Activated CD8-positive, alpha-beta T cell treated with anti-CD3 and anti-CD28 coated beads for 36 hours (primary cell): ENCODE measurements at places on chromosomes 12 and 14. TPM values are rescaled to one million over a fixed set of nuclear protein-coding genes. Genes with fewer than 3 reads are reported as not detected.

Gene RPL10L
- total RNA-seq, result not detected

Gene RASSF3
- 40.4 TPM for total RNA-seq

Gene IGF1
- 0.90 TPM for total RNA-seq

Gene OR6C4
- not detected for total RNA-seq

Gene MED6
- total RNA-seq, result 49.2 TPM

Gene RNFT2
- 11.6 TPM for total RNA-seq

- H3K4me3 ChIP-seq, result peak overlapping the region; percentile 85
- peaks cover 3% of the 10 kb centered on the region for H3K36me3 ChIP-seq
- H3K27ac ChIP-seq, result no peak overlapping the region
- H3K27me3 ChIP-seq, result peaks cover 15% of the 10 kb centered on the region
- no peak for DNase-seq
- peaks cover 22% of the 10 kb centered on the region for H3K4me1 ChIP-seq
These were observed 948 bp downstream of the RIPK3 start for GRCh38 chr14:24338843-24339242.

DNA sequence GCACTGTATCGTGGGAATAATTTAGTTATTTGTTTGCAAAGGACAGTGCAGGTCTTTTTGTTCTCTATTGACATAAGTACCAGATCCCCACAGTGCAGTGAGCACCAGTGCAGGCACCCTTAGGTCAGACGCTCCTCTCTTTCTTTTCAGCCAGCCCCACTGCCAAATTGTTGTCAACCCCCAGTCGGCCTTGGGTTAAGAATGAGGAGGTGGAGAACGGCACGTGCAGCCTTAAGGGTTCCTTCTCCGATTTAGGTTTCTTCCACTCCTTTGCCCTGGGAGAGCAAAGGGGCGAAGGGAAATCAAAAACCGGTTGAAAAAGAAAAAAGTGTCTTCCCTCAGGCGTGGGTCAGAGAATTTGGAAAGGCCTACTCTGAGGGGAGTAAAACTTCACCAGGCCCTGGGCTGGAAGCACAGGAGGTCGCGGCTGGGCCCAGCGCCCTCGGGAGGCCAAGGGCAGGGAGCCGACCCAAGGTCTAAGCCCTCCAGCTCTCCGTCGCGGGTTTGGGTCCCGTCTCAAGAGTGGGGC lies 4.3 kb downstream of the PAX9 start:
- DNase-seq, result no peak
- H3K4me3 ChIP-seq, result no peak overlapping the region
- H3K4me1 ChIP-seq, result peaks cover 26% of the 10 kb centered on the region
- H3K27me3 ChIP-seq, result peaks cover 61% of the 10 kb centered on the region

GRCh38 chr14:99393059-99393655 lies 87.5 kb downstream of the SETD3 start:
- H3K4me3 ChIP-seq, result no peak overlapping the region
- peaks cover 4% of the 10 kb centered on the region for H3K36me3 ChIP-seq
- no peaks in the 10 kb centered on the region for H3K27me3 ChIP-seq

DNA sequence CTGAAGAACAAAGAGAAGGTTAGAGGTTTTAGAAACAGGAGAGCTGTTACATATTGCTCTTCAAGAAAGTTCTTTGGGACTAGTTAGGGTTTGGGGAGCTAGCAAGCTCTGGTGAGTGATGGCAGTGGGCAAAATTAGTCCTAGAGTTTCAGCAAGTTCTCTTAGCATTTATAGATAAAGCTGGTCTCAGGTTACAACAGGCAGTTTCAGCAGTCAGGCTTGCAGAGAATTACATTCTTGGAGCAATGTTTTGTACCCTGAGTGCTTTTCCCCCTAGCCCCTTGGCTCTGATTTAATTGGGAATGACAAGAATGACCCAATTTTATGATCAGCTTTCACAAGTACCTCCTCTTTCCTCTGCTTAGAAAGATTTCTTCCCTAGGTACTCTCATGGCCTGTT lies 21.4 kb upstream of the EID3 start:
- no peak overlapping the region for H3K4me3 ChIP-seq
- peaks cover 2% of the 10 kb centered on the region for H3K36me3 ChIP-seq
- DNase-seq, result no peak
- peaks cover 2% of the 10 kb centered on the region for H3K27me3 ChIP-seq
- no peak overlapping the region for H3K27ac ChIP-seq

DNA sequence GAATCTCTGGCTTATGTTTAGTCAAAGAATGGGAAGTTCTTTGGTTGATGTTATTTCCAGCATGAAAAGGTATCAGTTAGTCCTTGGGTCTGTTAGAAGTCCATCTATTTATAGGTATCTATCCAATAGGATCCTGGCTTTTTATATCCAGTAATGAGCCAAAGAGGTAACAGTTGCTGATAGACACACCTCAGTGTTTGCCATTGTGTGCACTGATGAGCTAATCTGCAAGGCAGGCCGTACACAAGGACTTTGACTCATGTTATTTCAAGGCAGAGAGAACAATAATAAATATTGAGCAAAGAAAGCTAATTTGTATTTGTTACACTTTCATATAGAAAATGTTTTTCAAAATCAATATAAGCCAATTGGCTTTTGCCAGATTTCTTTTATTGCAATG lies 56.4 kb downstream of the GLT1D1 start:
- DNase-seq, result no peak
- no peak overlapping the region for H3K4me3 ChIP-seq
- H3K27ac ChIP-seq, result no peak overlapping the region

DNA sequence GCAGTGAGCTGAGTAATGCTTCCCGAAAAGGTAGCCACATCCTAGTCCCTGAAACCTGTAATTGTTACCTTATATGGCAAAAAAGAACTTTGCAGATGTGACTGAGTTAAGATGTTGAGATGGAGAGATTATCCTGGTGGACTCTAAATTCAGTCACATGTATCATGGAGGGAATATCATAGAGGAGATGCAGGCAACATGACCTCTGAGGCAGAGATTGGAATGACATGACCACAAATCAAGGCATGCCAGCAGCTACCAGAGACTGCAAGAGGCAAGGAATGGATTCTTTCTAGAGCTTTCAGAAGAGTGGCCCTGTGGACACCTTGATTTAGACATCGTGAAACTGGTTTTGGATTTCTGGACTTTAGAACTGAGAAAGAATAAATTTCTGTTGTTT lies 18.5 kb downstream of the SLC38A6 start:
- DNase-seq, result no peak
- H3K27ac ChIP-seq, result no peak overlapping the region
- H3K4me3 ChIP-seq, result no peak overlapping the region

DNA sequence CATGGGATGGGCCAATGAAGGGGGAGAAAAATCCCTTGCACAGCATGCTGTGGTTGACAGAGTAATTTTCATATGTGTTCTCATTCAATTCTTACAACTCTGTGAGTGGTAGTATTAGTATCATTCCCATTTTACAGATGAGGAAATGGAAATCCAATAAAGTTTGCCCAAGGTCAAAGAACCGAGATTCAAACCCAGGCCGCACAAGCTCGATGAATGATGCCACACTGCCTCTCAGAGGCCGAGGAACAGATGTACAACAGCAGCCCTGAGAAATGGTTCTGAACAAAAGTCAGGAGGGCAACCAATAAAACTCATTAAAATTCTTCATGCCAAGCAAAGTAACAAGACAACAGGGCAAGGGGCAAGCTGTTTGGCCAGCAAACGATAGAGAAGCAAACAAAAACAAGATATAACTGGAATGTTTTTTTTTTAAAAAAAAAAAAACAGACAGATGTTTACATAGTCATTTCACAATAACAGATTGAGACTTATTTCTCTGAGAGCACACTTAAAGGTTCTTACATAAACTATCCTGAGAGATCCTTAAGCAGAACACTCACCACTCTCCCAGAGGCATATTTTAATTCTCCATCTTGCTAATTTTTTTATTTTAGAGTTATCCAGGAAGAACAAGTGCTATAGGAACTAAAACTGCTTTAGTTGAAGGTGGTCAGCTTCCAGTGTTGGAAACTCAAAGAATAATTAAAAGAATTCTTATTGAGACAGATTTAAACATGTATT lies 85.8 kb downstream of the EXOC5 start:
- no peak overlapping the region for H3K27ac ChIP-seq
- H3K4me3 ChIP-seq, result no peak overlapping the region
- peaks cover 15% of the 10 kb centered on the region for H3K27me3 ChIP-seq
- no peak for DNase-seq

DNA sequence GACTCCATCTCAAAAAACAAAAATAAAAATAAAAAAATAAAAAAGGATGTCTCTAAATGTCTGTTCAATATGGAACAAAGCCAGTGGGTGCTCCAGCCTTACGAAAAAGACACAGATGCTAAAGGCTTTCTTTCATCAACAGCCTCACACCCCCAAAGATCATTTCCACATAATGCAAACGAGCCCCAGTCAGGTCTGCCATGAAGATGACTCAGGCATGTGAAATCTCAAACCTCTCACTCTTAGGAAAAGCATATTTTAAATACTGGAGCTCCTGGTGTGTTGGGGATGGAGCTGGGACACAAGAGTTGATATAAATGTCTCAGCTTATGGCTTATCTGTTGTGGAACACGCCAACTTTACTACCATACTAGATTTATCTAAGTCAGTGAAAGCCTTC lies 49.9 kb upstream of the PLXNC1 start:
- H3K36me3 ChIP-seq, result no peaks in the 10 kb centered on the region
- peaks cover 13% of the 10 kb centered on the region for H3K27me3 ChIP-seq
- DNase-seq, result no peak
- peaks cover 18% of the 10 kb centered on the region for H3K4me1 ChIP-seq
- H3K4me3 ChIP-seq, result no peak overlapping the region

DNA sequence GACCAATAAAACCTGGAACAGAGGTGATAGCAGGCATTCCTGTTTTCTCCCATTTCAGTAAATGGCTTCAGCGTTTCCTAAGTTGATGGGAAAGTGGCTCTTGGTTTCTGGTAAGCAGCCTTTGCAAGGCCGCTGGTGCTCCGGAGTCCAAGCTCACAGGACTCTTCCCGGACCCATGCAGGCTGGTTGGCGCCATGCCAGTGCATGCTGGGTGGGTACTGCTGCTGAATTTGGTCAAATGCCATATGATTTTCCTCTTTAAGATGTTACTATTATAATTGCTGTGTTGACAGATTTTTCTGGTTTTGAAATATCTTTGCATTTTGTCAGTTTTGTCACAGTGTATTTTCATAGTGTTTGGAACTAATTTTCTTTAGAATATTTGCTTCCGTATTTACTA lies 27.7 kb downstream of the PPP2R5C start:
- H3K27me3 ChIP-seq, result no peaks in the 10 kb centered on the region
- H3K4me1 ChIP-seq, result peaks cover 34% of the 10 kb centered on the region
- H3K36me3 ChIP-seq, result peaks cover 11% of the 10 kb centered on the region
- H3K27ac ChIP-seq, result no peak overlapping the region

GRCh38 chr12:113287899-113288282 lies 47.0 kb downstream of the SLC8B1 start:
- H3K4me3 ChIP-seq, result no peak overlapping the region
- H3K27me3 ChIP-seq, result no peaks in the 10 kb centered on the region

- peaks cover 15% of the 10 kb centered on the region for H3K27me3 ChIP-seq
- H3K4me1 ChIP-seq, result no peaks in the 10 kb centered on the region
- H3K36me3 ChIP-seq, result no peaks in the 10 kb centered on the region
- DNase-seq, result no peak
- H3K4me3 ChIP-seq, result no peak overlapping the region
These were observed 36.9 kb downstream of the RHOJ start for GRCh38 chr14:63241096-63241495.

- H3K4me3 ChIP-seq, result no peak overlapping the region
- H3K4me1 ChIP-seq, result no peaks in the 10 kb centered on the region
- H3K36me3 ChIP-seq, result no peaks in the 10 kb centered on the region
- H3K27ac ChIP-seq, result no peak overlapping the region
These were observed 22.2 kb upstream of the PLEKHG6 start for GRCh38 chr12:6288235-6288634.

DNA sequence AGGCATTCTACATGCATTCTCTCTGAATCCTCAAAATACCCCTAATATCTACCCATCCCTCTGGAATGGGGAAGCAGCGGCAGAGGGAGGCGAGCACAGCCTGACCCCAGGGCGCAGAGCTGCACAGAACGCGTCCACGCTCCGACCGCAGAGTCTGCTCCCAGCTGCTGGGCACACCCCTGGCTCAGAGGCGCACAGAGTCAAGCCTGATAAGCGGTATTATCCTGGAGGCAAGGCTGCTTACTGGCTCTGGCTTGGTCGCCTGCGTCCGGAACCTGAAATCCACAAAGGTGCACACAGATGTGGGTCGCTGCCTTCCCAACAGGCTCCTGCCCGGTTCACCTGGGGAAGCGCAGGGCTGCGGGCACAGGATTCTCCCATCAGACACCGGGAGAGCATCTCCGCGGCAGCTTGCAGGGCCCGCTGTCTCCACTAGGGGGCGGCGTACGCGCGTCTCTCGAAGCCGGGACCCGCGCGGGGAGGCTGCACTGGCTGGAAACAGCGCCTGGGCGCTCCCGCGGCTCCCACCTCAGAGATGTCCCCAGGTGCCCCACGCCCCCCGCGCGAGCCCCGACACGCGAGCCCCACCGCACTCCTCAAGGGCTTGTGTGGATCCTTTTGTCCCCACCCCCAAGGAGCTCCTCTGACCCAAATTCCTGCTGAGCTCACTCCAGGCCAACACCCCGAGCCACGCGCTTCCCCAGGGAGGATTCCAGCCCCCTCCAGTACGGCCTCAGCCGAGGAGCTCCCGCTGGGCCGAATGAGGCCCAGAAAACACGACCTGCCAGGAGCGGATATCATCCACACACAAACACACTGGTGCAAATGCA lies 120.1 kb upstream of the FZD10 start:
- no peak overlapping the region for H3K27ac ChIP-seq

DNA sequence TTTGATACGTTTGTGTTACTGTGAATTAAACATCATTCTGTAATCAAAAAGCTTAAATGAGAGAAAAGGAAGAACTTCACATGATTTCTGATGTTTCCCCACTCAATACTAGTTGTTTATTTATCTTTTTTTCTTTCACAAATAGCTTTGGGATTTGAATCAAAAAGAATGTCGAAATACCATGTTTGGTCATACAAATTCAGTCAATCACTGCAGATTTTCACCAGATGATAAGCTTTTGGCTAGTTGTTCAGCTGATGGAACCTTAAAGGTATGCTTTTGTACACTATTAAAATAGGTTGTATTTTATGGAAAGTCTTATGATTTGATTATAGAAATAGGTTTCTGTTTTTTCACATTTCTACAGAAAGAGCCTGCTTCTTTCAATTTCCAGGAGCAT lies 41.5 kb downstream of the APAF1 start:
- H3K36me3 ChIP-seq, result peaks cover 20% of the 10 kb centered on the region
- no peak overlapping the region for H3K27ac ChIP-seq
- no peak for DNase-seq
- H3K27me3 ChIP-seq, result no peaks in the 10 kb centered on the region

DNA sequence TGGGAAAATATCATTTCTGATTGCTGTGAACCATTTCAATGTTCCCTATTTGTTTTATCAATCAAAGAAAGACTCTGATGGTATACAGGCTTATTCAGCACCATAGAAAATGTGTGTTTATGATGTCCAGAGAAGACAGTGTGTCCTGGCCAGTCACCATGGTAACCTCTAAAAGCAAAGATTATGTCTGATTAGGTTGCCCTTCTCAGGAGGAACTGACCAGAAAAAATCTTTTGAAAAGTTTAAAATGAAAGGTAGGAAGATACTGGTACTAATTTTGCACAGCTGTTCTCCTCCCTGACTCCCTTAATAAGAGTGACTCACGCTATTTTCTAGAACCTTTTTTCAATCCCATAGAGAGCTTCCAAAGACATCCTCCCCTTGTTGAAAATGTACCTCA lies 391.8 kb upstream of the DCN start:
- no peaks in the 10 kb centered on the region for H3K27me3 ChIP-seq
- no peak for DNase-seq
- H3K36me3 ChIP-seq, result no peaks in the 10 kb centered on the region
- H3K27ac ChIP-seq, result no peak overlapping the region

GRCh38 chr14:52377940-52378339 lies 63.8 kb downstream of the PTGER2 start:
- H3K27me3 ChIP-seq, result no peaks in the 10 kb centered on the region
- peaks cover 10% of the 10 kb centered on the region for H3K36me3 ChIP-seq
- no peak overlapping the region for H3K4me3 ChIP-seq
- no peak for DNase-seq
- no peak overlapping the region for H3K27ac ChIP-seq
- H3K4me1 ChIP-seq, result peaks cover 10% of the 10 kb centered on the region
